ENCODE measurements at places on chromosomes 6 and 20. TPM values are rescaled to one million over a fixed set of nuclear protein-coding genes. Genes with fewer than 3 reads are reported as not detected.

Gene TP53TG5
- total RNA-seq = not detected

Gene BHLHE23
- total RNA-seq = not detected

Gene MLN
- not detected for total RNA-seq

Gene THBD
- 293 TPM for total RNA-seq

Gene JAG1
- 219 TPM for total RNA-seq

Gene COL21A1
- 28.5 TPM for total RNA-seq

Gene SIRPB1
- total RNA-seq = not detected

Gene ESF1
- total RNA-seq = 19.4 TPM

Gene PLCB1
- 24.3 TPM for total RNA-seq

Gene ZFP57
- 0.13 TPM for total RNA-seq
